Hypothalamus (tissue), 51 donors: ENCODE measurements at places on chromosomes 12 and 14.
A peak's percentile ranks its signal among the peaks of the same experiment; 100 is the strongest.

DNA sequence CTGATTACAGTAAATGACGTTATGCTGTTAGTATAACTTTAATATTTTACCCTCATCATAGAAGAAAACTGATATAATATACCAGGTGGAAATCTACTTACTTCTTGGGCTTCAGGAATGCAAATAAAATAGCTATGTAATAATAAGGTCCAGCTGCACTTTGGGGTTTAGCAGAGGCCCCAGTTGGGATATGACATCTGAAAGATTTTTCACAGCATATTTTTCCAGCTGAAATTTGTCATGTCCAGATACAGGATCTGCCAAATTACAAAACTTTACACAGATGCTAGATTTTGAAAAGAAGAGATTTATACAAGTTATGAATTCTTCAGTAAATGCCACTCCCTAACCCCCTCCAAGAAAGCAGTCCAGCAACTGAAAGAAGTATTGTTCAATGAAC is 29.2 kb upstream of the DCN start:
- DNase-seq = no peak

DNA sequence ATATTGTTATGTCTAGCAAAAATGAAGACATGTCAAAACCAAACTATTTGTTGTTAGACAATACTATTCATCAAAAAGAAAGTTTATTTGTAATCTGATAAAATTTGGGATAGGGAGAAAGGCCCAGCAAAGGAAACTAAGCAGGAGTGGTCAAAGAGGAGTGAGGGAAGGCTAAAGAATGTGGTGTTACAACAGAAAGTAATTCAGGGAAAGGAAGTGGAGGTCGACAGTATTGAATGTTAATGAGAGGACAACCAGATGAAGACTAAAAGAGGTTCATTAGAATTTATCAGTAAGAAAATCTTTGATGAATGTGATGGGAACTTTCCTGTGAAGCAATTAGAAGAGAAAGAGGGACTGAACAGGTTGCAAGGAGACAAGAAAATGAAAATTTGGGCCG is 33.9 kb downstream of the PLCZ1 start:
- no peak for DNase-seq

GRCh38 chr12:32549675-32550079 is 129.4 kb upstream of the DNM1L start:
- peak; percentile 38 for DNase-seq

GRCh38 chr14:101731187-101732080 is 30.1 kb upstream of the PPP2R5C start:
- DNase-seq = no peak

GRCh38 chr14:104973385-104974145 is 4.6 kb downstream of the AHNAK2 start:
- no peak for DNase-seq

GRCh38 chr12:23721268-23721667 is 228.2 kb downstream of the SOX5 start:
- DNase-seq = no peak

DNA sequence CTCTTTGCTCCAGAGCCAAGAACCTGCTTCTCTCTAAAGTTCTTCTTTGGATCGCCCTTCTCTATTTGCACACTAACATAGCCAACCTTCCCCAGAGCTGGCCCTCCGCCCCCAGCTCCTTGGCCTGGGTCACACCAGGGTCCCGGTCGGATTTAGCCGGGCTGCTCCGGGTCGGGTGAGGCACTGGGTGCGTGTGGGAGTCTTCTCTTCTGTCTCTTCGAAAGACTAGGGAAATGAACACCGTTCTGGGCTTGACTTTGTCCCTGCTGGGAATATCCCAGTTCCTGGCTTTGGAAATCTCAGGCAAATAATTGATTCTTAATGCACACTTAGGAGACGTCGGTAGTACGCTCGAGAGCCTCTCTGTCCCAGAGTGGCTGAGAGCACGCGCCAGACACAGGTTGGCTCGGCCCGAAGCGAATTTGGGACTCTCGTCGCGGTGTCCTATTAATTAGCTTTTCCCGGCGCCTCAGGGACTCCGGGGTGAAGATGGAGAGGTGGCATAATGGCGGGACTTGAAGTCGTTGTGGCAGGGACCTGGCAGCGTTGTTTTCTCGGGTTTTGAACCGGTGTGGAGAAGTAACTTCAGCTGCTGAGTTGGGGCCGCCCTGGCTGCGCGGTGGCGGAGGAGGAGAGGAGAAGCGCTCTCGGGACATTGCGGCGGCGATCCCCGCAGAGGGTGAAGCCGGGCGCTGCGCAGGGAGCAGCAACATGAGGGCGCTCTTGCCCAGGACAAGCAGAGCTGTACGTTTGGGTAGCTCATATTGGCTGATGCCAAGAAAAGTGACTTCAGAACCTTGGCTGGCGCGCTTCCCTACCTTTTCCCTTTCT is 7.5 kb downstream of the FOXG1 start:
- no peak for DNase-seq

- no peak for DNase-seq
Measured at GRCh38 chr12:118042091-118042490, 18.9 kb downstream of the WSB2 start.

DNA sequence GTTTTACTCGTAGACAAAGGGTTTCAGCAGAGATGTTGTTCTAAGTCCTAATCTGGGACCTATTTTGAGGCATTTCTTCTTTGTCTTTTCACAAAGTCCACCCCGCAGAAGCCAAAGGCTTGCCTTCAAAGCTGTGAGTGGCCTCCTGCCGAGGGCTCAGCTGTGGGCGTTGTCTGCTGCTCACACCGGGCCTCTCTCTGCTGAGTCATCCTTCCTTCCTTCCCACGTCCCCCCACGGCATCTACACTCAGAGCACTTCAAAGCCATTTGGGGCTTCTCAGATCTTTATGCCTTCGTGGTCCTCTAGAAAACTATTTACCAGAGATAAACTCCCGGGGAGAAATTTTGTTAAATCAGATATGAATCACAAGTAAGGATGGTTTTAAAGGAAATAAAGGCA is 115.9 kb upstream of the TMPO start:
- DNase-seq = no peak

DNA sequence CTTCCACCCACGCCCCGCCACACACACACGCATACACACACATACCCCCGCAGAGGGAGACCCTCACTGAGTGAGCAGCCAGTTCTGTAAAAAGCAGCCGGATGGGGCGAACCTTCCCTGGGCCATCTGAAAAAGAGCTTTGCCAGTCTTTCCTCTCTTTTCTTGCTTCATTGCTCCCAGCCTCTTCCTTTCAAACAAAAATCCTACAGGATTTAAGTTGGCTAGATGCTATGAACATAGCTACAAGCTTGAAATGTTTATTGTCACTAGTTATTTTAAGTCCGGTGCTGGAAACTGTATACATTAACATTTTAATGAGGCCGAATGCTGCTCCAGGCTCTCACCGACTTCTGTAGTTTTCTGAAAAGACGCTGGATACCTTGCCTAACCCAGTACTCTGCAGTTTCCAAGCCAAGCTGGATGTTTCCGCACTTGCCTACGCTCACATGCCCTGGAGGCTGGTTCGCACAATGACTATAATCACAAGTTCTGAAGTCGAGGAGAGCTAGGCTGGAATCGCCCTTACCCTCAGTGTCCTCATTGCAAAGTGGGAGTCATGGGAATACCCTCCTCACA is 39.2 kb downstream of the LTBP2 start:
- no peak for DNase-seq

- DNase-seq = no peak
Measured at GRCh38 chr12:29131539-29131938, 17.5 kb upstream of the FAR2 start.
